ENCODE measurements at places on chromosomes 3 and 15.

GRCh38 chr3:155309581-155309980 lies 16.1 kb upstream of the STRIT1 start:
- DNase-seq, result no peak

DNA sequence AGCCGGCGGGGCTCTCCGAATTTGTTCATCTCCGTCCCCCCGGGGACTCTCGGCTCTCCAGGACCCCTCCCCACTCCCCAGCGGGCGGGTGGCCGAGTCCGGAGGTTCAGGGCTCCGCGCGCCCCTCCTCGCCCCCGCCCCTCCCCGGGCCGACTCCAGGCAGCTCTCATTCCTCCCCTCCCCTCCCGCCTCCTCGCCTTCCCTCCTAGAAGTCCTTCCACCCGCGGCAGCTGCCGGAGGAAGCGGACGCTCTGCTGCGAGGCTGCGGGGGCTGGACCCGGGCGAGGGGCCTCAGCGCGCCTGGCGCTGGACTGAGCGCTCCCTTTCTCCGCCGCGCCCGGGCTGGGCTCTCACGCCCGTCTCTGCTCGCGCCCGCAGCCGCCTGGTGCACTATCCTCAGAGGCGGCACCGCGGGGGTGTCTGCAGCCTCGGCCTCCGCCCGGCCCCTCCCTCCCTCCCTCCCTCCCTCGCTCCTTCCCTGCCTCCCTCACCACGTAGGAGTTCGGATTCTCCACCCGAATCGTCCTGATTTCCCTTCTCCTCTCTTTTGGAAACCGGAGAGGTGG lies at the start of gene ROBO2:
Gene ROBO2 (plus strand): TSS at position 494 of the 566 bp plus-strand sequence. CDS start 687 bp downstream, outside the sequence.
- DNase-seq, result no peak

DNA sequence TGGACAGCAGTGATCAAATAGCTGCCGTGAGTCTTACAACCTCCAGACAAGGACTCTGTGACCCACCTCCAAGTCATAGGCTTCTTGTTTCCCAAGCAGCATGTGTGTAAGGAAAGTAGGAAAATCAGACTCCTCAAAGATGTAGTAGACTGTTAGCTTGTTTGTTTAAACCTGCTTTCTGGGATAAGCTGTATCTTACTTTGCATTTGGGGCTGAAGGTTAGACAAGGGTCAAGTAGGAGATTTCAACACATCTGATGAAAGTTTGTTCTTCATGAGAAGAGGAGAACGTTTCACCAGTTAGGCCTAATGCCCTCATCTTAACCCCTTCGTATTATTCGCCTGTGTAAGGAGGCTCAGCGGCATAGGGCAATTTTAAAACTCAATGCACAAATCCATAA lies 756.4 kb upstream of the NR2F2 start:
- DNase-seq, result no peak

GRCh38 chr3:110743202-110743601 lies 328.4 kb upstream of the NECTIN3 start:
- DNase-seq, result no peak

DNA sequence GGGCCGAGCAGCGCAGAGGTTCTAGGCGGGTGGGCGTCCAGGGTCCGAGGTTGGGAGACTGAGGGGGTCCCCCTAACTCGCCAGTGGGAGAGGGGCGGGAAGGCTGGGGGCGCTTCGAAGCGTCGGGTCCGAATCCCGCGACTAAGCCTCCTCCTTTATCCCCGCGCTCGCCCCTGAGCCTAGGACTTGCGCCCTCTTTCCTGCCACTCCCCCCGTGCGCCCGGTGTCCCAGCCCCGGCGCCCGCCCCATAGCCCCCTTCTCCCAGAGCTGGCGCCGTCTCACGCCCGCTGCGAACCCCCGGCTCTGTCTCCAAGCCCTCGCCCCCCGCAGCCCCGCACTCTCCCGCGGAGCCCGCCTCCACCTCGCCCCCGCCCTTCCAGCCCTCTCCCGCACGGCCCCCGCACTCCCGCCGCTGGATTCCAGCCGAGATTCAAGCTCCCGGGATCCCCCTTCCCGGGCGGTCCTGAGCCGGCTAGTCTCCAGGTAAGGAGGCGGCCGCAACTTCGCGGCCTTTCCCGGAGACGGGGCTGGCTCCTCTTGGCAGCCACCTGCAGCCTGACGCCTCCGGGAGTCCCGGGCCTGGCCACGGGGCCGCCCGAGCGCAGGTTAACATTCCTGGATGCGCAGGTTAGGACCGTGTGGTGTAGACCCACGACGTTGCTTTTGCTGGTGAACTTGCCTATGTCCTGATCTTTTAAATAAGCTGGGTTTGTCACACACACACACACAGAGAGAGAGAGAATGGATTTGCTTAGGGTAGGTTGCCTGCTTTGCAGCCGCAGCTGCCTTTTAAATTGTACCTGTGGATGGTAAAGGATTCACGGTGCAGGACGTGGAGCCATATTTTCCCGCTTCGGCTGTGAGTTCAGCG lies 563 bp downstream of the PXYLP1 start:
- DNase-seq, result no peak

- DNase-seq, result peak; percentile 91
Measured at GRCh38 chr3:141686466-141687291, 51.4 kb upstream of the RNF7 start.

- no peak for DNase-seq
Measured at GRCh38 chr3:28326458-28326926, 22.0 kb upstream of the ZCWPW2 start.

GRCh38 chr15:74415966-74416916 lies 17.5 kb downstream of the SEMA7A start:
- no peak for DNase-seq

- peak; percentile 43 for DNase-seq
Measured at GRCh38 chr3:151379083-151379734, 5.3 kb downstream of the P2RY12 start.

DNA sequence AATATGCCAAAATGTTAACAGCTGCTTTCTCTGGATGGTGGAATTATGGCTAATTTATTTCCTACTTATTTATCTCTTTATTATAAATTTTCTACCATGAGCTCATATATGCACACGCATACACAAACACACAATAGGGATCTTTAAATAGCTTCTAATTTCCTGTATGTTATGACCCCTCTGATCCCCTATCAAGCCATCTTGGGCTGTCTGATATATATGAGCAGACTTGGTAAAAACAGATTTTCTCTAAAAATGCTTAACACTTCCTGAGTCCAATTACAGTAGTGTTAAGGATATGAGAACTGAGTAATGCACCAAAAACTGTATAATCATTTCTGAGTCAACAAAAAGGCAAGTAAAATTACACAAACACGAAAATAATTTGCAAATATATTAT lies 52.0 kb upstream of the LMOD3 start:
- DNase-seq, result no peak

Measured in suppressor macrophage treated with lipopolysaccharide for 1 hour (primary cell).